GM23248 (cell line): ENCODE measurements at places on chromosomes 2 and 18.

DNA sequence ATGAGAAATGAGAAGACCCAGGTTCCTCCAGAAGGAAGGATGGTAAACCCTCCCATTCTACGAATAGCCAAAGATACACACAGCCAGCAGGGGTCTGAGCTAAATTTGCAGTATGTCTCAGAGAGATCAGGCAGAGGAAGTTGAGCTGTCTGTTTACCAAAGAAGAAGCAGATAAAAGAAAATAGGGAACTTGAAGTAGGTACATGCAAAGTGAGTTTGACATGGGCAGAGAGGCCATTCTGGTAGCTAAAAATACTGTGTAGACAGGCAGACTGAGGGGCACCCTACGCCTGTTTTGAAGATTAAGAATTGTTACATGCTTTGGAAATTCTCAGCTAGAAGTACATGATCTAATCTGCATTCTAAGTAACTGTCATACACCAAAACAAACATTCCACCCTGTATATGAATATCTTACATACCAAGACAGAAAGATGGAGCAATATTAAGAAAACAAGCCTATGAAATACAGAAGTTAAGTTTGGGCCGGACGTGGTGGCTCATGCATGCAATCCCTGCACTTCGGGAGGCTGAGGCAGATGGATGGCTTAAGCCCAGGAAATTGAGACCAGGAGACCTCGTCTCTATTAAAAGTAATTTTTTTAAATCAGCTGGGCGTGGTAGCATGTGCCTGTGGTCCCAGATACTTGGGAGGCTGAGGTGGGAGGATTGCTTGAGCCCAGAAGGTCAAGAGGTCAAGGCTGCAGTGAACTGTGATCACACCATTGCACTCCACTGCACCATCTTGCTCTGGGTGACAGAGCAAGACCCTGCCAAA, 157.9 kb downstream of the ANKRD44 start:
- DNase-seq = peak; percentile 51

GRCh38 chr2:119488245-119489214, 35.8 kb downstream of the SCTR start:
- DNase-seq = no peak

DNA sequence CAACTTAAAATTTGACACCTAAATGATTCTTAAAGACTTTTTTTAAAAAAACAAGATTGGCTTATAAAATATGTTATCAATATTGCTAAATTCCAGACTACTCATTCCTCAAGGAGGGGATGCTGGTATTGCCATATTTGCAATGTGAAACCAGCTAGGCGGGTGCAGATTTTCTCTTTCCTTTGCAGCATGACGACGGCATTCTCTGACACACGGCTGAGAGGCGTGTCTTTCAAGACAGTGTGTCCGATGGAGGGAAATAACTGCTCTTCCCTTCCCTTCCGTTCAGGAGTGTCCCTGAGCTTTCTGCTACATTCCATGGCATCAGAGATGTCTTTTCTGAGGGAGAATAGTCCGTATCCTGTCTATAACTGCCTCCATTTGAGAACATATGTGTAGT, 38.2 kb upstream of the CNGA3 start:
- DNase-seq = peak; percentile 41

DNA sequence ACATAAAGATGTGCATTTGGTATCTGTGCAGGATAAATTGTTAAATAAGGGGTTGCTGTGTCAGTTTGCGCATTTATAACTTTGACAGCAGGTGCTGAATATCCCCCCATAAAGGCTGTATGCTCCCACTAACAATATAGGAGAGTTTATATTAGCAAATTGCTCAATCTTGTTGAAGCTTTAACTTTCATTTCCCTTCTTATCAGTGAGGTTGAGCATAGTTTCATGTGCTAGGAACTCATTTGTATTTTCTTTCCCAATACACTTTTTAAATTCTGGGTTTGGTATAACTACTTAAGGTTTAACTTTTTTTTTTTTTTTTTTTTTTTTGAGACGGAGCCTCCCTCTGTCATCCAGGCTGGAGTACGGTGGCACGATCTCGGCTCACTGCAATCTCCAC, 89.0 kb downstream of the FAM117B start:
- no peak for DNase-seq

- DNase-seq = no peak
Measured at GRCh38 chr2:171330155-171330956, 103.4 kb downstream of the METTL8 start.

GRCh38 chr2:214503568-214503967, 92.7 kb downstream of the VWC2L start:
- DNase-seq = no peak

DNA sequence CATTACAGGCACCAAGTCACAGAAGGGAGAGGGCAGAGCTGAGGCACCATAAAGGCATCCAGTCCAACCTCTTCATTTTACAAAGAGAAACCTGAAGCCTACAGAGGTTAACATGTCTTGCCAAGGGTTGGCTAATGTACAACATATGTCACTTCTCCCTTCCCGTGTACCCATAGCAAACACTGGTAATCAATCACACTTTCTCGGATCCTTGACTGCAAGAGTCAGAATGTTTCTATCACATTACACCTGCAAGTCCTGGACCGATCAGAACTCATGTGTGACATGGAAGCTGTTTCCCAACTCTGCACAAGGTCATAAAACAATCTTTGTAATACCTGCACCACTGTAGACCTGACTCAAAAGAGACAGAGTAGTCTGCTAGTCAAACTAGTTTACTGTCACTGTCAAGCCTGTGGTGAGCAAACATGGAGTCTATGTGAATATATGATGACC, 6.0 kb downstream of the ANKRD44 start:
- DNase-seq = no peak

DNA sequence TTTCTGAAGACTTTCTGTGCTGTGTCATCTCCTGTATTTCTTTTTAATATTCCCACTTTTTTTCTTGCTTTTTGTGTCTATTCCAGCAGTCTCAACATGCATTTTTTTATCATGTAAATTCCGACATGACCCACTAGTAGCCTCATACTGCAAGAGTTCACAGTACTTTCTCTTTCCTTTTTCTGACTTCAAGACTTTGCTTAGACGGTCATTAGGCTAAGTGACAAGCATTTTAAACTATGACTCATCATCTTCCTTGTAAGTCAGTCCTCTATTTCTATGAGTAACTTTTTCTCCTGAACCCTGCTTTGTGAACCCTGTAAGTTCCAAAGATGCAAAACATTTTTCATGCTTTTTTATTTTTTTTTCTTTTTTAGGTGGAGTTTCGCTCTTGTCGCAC, 381.2 kb downstream of the TXNL1 start:
- DNase-seq = peak; percentile 86

DNA sequence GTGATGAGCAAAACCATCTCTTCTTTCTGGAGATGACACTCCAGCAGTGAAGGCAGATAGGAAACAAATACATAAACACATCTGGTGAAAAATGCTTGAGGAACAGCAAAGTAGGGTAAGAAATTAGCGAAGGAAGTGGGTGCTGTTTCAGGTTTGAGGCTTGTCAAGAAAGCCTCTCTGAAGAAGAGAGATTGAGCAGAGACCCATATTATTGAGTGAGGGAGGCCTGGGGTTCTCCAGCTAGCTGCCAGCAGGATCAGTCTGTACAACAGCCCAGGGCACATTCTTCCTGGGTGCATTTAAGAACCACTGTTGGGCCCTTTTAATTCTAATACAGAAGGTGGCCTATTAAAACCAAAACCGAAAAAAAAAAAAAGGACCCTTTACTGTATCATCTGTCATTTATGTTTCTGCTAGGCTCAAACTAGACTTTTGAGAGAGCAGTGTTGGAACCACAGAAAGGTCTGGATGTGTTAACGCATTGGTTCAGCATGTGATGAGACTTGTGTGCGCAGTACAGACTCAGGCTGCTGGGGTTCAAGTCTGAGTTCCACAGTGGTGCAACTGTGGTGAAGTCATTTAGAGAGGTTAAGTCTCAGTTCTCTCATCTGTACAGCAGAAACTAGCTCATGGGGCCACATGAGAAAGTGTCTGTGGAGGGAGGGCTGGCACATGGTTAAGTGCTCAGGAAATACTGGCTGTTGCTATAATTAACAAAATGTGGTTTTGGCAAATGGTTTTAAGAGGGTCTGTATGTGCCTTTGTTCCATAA, 28.9 kb downstream of the MGAT5 start:
- DNase-seq = no peak

GRCh38 chr2:75268112-75268511, 68.8 kb upstream of the TACR1 start:
- no peak for DNase-seq

- DNase-seq = no peak
Measured at GRCh38 chr2:68907232-68907919, 36.2 kb upstream of the BMP10 start.

- DNase-seq = peak; percentile 38
Measured at GRCh38 chr2:58131191-58132011, 84.8 kb downstream of the VRK2 start.

- DNase-seq = peak; percentile 4
Measured at GRCh38 chr2:39779341-39779851, 338 bp upstream of the THUMPD2 start.

DNA sequence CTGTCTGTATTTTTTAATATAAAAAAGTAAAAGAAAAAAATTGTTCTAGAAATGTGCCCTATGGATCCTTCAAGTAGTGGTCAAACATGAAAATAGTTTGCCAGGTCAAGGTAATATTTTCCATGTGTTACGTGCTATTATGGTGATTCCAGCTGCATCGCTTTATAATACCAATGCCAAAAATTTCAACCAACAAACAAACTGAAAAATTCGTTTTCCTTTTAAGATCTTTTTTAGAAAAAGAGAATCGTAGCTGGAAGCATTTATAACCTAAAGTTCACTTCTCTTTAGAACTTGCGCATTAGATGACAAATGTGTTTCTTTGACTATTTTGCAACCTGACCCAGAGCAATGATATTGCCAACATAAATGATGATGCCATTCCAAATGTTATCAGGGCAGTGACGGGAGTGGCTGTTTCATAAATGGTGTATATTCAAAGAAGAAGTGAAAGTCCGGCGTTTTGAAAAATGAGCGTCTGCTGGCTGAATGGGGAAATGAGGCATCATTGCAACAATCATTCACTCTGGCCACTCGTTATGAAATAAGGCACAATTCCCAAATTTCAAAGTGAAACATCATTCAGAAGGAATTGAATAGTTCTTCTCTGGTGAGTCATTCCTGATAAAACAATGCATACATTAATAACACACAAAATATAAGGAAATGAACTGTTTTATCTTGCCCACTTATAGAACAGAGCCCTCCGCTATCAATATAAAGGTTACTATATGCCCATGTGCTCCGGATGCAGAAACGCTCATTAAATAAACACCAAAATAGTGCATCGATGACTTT, 297.4 kb downstream of the TGIF1 start:
- peak; percentile 20 for DNase-seq

DNA sequence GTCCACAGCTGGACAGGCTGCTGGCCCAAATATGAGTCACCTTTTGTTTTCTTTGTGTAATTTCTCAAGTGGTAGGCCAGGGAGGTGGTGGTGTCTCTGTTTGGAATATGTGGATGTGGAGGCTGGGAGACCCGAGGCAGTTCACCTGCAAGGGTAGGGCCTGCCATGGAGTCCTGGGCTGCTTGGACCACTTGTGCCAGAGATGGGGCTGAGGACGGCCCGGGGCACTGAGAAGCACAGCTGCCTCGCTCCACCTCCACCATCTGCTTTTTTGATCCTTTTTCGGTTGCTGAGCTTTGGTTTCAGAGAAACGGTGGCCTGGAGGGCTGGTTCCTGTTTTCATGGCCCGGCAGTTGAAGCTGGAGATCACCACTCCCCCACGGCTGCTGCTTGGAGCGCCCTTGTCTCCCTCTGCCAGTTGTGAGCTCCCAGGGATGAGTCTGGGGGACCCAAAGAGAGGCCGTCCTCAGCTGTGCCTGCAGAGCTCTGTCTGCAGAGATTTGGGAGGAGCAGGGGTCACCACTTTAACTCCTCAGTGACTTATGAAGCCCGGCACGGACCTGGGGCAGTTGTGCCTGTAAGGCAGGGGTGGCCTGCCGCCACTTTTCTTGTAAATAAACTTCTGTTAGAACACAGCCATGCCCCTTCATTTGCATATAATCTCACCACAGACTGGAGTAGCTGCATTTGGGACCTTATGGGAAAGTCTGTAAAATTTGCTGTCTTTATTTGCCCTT, 67.6 kb upstream of the MCFD2 start:
- peak; percentile 80 for DNase-seq

GRCh38 chr18:41767960-41768359, 187.1 kb upstream of the PIK3C3 start:
- peak; percentile 51 for DNase-seq

DNA sequence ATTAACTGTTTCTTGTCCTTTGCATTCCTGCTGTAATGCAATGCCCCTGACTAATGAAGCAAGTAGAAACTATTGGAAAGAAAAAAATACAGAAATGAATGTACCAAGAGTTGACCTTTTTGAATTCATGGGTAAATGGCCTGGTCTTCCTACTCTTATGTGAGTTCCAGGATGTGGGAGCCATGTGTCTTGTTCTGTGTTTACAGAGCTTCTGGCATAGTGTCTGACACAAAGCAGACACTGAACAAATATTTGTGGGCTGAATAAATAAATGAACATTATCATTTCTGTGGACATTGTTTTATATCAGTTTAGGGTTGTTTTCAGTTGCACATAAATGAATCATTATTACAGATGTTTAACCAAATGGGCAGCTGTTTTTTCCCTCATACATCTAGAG, 155.5 kb downstream of the CD8B2 start:
- DNase-seq = no peak

DNA sequence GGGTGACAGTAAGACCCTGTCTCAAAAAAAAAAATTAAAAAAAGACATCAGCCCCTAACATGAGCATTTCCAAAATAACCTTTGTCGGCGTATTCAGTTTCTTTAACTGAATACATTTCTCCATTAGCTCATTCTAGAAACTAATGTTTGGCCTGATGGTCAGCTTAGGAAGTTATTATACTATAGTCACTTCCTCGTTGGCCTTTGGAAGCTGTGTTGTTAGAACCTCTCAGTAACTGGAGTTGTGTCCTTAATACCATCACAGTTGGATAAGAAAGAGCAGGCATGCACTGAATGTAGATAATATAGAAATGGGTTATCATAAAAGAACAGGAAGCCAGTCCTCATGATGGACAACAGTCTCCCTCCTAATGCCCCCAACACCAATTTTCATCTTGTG, 112.8 kb downstream of the ANTXR1 start:
- DNase-seq = no peak

GRCh38 chr18:26655525-26656430, 107.4 kb upstream of the KCTD1 start:
- DNase-seq = peak; percentile 75

DNA sequence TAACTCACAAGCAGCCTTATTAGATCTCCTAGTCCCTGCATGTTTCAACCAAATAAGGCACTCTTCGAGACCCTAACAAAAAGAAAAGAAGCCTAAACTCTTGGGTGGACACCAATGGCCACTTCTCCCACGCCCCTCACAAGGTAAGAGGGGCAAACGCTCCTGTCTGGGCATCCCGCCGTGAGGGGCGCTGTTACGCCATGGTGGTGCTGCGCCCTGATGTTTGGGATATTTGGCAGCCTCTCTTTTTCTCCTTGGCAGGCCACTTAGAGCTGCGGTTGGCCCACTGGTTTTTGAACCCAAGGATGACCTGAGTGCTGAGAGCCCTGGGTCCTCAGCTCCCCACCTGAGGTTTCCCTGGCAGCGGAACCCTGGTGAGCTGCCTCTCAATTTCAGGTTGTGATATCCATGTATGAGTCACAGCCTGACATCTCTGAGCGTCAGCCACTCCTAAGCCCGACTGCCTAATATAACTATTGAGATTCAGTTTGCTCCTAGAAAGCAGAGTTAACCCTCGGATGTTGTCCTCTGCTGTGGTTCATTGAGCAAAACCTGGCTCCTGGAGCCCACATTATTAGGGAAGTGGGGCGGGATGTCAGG, 103.3 kb downstream of the COL6A3 start:
- DNase-seq = peak; percentile 62

- DNase-seq = no peak
Measured at GRCh38 chr2:61016392-61017002, 1.0 kb upstream of the PEX13 start.

GRCh38 chr2:173580351-173580750, 225.7 kb downstream of the CDCA7 start:
- no peak for DNase-seq
